ENCODE measurements at places on chromosomes 4 and X.

DNA sequence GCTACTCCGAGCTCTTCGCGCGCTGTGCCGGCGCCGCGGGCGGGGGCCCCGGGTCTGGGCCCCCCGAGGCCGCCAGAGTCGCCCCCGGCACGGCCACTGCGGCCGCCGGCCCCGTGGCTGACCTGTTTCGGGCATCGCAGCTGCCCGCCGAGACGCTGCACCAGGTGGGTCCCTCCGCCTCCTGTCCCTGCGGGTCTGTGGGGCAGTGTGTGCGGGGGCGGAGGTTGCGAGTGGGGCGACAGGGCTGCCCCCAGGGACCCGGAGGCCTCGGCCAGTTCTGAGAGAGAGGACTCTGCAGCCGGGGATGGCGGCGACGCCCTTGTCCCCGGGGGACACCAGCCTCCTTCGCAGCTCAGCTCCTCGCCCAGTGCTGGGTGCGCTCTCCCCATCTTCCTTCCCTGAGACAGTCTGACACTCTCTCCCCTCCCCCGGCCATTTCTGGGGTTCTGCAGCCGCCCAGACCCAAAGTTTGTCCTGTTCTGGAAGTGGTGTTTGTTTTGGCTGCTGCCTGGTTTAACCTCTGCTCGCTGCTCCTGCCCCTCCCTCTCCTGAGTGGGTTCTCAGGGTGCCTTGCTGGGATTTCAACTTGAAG is 609 bp downstream of the REPS2 start:
- no peak for DNase-seq

DNA sequence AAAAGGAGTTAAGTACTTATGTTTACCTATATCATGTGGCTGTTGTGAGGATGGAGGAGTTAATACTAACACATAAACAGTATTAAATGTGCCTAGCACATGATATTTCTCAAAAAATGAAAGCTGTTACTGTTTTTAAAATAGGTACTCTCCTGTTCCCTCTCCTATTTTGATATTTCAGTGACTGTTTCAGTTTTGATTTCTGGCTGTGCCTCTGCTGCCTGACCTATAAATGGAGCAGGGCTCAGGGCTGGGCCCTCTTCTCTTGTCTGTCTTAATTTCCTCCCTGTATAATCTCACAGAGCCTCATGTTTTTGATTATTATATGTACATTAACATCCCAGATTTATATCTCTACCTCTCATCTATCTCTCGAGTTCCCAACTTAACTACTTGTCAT is 93.3 kb downstream of the UGT8 start:
- DNase-seq, result no peak

- no peak for DNase-seq
Measured at GRCh38 chrX:9354918-9355317, 109.9 kb upstream of the TBL1X start.

- peak; percentile 90 for DNase-seq
Measured at GRCh38 chr4:110193822-110194761, 4.3 kb downstream of the ELOVL6 start.
